NCI-H1436 (cell line): ENCODE measurements at places on chromosomes 6 and 20.

DNA sequence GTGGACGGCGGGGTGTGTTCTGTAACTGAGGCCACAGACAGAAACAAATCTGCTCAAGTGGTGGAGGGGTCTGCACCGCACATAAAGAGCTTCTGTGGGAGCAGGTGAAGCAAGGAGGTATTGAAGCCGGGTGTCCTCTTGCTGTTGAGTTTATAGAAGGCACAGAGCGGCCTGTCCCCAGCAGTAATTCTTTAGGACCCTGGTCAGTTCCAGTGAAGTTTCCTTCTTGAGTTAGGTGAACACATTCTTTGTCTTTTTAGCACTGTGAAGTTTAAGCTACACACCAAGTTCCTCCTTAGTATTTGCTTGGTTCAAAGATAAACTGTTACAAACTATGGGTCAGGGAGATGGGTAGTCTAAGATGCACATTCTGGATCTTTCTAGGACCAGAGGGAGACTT lies 6.1 kb downstream of the PRDM1 start:
- DNase-seq = no peak

- no peak for DNase-seq
Measured at GRCh38 chr6:46437671-46438221, 53.5 kb downstream of the RCAN2 start.

- no peak for DNase-seq
Measured at GRCh38 chr6:53544217-53544469, 758 bp downstream of the GCLC start.

DNA sequence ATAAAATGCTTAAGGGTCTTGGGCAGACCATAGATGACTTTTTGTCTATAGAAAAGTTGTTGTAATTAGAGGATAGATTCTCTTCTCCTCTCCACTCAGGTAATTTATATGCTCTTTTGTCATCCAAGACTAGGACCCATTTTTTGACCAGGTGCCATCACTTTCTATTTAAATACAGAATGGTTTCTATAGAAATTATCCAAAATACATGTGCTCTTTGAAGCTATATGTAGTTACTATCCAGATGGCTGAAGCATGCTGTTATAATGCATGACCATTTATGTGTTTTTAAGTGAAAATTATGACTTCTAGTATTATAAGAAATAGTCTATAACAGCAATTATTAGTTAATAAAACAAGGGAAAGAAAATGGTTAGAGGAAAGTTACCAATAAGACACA lies 3.0 kb upstream of the MLIP start:
- no peak for DNase-seq

GRCh38 chr20:51591871-51592270 lies 49.4 kb upstream of the NFATC2 start:
- DNase-seq = no peak
